ENCODE measurements at places on chromosomes 2 and 18.

GRCh38 chr2:60549238-60549927, 4.1 kb downstream of the BCL11A start:
- DNase-seq, result no peak

DNA sequence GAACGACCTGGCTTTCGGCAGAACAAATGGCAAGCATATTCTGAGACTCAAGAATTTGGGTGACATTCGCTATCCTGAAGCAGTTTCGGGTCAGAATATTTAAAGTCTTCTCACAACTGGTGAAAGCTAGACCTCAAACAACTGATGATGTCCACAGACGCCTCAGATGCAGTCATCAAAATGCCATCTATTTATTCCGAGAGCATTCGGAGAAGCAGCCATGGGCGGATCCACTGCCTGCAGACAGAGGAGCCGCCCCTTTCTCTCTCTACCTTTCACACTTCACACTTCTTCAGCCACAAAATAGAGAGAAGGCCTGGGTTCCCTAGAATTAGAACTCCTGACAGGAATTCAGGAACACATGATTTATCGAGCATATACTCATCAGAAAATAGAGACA, 65.8 kb upstream of the CREB1 start:
- DNase-seq, result no peak

DNA sequence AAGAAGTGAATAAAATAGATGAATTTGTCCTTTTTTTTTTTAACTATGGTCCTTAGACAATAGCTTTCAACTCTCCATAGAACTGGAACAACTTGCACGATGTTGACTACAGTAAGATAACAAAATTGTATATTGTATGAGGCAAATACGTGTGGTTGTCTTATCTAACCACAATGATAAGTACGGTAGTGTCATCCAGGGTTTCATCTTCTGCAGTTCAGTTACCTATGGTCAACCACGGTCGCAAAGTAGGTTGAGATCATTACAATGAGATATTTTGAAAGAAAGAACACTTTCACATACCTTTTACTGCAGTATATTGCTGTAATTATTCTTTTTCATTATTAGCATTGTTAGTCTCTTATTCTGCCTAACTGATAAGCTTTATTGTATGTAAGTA, 295.2 kb downstream of the PARD3B start:
- DNase-seq, result no peak

GRCh38 chr18:22169011-22169888, at the start of gene GATA6:
GATA6 (plus strand) TSS chr18:22169589; CDS start chr18:22171145, 1,556 bp downstream.
- no peak for DNase-seq

- DNase-seq, result no peak
Measured at GRCh38 chr2:15145919-15146318, 415.2 kb downstream of the NBAS start.

DNA sequence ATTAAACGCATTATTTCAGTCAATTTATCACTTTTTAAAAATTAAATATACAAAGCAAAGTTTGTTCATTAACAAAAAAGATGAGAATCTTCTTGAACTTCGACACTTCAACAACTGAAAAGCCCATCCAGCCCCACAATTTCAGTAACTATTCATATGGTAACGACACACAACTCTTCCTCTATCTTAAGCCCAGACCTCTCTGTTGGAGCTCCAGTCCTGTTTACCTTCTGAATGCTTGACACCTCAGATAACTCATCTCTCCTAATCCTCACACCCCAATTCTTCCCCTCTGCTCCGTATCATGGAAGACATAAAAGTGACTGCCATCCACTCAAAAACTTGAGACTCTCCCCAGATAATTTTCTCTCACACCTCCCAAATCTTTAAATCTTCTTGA, 12.6 kb downstream of the USP37 start:
- DNase-seq, result no peak
